ENCODE measurements at places on chromosomes 6 and 20. TPM values are rescaled to one million over a fixed set of nuclear protein-coding genes. Genes with fewer than 3 reads are reported as not detected.

DNA sequence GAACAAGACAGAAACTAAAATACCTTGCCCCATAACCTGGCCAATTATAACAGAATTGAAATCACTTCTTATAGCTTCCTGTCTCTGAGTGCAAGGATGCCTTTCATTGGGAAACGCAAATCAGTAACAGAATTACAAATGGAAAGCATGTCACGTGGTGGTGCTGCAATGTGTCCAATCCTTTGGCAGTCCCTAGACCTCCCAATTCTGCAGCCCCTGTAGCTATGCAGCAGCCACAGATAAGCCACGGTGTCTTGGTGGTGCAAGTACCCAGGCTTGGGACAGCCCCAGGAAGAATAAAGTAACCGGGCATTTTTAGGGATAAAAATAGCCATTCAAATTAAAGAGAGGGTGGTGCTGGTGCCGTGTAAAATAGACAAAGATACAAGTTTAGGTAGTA, 134.6 kb upstream of the CCN2 start:
- no peak for DNase-seq

- no peak for DNase-seq
Observed at GRCh38 chr6:130098317-130098716, 79.9 kb downstream of the L3MBTL3 start.

DNA sequence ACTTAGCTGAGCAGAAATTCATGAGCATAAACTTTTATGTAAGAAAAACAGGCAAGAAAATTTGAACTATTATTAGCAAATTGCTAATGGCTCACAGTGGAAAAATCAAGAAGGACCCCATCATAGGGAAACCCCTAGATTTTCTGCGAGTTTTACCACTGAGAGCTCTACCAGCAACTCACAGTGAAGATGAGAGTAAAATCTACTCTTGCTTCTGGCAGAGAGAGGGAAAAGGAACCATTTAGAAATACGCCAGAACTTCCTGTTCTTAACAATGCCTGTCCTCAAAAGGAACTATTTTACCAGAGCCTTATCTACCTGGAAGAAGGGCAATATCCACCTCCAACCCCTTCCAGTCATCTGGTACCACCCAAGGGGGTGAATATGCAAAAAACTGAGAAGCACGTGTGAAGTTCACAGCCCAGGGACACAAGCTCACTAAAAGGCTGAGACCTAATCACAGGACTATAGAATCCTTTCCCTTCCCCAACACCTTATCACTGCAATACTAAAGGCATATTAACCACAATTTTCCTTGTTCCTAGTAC, 34.4 kb upstream of the ASF1A start:
- no peak for DNase-seq

GRCh38 chr6:72061286-72061685, 174.9 kb downstream of the RIMS1 start:
- DNase-seq: no peak

- peak; percentile 55 for DNase-seq
Observed at GRCh38 chr6:53335224-53335994, 13.3 kb downstream of the ELOVL5 start.

DNA sequence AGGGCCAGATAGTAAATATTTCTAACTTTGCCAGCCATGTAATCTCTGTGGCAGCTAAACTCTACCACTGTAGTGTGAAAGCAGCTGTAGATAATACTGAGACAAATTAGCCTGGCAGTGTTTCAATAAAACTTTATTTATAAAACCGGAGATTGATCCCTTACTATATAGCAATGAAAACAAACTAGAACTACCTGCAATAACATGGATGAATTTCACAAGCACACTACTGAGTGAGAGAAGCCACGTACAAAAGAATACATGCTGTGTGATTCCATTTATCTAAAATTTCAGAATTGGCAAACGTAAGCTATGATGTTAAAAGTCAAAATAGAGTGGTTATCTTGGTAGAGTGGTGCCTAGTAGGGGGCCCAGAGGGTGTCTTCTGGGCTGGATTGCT, 198.7 kb upstream of the SGK1 start:
- no peak for DNase-seq

GRCh38 chr6:76240092-76240491, 167.6 kb upstream of the IMPG1 start:
- no peak for DNase-seq

DNA sequence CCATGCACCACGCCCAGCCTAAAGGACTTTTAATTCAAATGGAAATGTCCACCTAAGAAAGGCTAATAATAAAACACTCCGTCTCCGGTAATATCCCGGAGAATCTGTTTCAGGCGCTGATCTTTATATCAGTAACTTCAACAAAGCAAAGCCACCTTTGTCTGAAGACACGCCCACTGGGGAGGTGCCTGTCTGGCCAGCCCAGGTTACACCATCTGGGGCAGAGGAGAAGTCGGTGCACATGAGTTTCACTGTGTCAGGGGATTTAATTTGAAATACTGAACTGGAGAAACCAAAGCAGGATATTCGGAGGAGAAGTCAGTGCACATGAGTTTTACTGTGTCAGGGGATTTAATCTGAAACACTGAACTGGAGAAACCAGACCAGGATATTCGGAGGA, 9.4 kb downstream of the SERPINB6 start:
- no peak for DNase-seq

DNA sequence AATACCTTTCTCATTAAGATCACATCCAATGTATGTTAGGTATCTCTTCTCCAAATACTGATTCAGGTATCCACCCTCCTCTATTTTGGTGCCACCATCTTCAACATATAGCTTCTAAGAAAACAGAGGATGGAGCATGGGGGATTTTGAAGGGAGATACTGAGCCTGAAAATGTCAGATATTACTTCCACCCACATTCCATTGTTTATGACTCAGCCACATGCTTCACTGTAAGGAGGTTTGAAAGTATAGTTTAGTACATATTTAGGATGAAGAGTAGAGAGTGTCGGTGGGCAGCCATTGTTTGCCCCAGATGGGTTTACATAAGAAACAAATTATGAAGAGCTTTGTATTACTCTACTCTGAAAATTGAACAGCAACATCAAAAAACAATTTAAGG, 286.7 kb downstream of the TFAP2B start:
- no peak for DNase-seq

DNA sequence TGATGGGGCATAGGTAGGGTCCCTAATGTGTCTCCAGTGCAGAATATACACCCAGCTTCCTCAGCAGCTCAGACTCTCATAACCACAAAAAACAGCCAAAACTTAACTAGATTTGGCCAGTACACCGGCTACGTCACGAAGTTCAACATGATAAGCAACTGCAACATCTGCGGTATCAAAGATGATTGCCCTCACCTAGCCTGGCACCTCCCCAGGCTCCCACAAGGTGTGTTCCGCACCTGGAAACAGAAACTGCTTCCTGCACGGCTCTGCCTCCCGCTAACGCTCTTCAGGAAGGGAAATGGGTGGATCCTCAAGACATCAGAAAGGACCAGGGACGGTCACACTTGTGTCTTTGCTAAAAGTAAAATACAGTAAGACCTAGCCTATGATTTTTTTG, 9.5 kb downstream of the TXNDC5 start:
- no peak for DNase-seq

DNA sequence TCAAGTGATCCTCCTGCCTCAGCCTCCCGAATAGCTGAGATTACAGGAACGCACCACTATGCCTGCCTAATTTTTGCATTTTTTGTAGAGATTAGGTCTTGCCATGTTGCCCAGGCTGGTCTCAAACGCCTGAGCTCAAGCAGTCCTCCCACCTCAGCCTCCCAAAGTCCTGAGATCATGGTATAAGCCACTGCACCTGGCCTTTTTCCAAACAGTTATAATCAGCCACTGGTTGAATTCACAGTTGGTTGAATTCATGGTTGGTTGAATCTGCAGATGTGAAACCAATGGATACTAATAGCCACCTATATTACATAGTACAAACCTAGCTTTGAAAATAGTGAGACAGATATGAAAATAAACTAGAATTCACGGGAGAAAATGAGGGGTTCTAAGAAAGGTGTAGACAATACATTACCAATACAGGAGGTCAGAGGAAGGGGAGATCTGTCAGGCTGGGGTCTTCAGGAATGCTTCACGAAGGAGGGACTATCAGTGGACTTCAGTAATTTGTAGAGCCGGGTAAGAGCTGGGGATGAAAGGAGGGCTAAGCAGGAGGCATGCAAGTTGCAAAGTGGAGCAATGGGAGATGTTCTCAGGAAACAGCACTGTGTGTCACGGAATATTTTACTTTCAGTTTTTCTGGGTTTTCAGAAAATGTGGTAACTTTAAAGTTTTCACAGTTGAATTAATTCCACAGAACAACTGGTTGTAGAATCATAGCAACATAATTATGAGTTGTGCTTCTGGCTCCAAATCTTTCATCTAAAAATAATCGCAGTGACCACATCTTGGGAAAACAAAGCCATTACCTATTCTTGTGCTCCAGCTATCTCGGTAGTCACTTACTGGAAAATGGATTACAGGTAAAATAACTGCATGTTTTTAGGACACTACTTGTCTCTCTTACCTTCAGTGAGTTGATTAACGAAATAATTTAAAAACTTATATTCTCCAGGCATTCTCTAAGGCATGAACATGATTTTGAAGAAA, 12.9 kb upstream of the CEP85L start:
- no peak for DNase-seq

GRCh38 chr6:111417181-111417585, 65.8 kb downstream of the REV3L start:
- peak; percentile 50 for DNase-seq

GRCh38 chr6:4289770-4290320, 154.5 kb upstream of the ECI2 start:
- no peak for DNase-seq

DNA sequence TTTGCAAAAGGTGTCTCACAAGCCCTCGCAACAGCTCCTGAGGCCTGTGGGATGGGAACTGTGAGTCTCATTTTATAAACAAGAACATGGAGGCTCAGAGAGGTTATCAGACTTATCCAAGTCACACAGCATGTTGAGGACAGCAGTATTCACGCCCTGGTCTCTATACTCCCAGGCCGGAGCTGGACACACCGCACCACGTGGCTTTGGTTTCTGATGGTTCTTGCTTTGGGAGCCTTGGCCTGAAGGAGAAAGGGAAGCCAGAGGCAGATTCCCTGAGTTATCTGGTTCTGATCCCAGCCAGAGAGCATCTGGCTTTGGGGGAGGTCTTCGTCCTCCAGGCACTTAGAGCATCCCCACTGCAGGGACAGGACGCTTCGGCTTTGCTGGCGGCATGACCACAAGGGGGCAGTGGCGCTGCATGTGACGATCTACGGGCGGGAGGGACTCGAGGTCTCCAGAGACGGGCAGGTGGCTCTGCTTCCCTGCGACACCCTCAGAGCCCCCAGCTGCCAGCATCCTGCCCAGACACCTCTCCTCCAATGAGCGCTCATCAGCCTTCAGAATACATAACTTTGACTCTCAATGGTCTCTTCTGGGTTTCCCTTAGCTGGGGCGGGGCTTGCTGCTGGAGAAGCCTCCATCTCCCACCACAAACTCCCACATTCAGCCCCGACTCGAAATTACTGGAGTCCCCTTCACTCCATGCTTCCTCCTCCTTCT, 51.4 kb upstream of the SAYSD1 start:
- peak; percentile 91 for DNase-seq

DNA sequence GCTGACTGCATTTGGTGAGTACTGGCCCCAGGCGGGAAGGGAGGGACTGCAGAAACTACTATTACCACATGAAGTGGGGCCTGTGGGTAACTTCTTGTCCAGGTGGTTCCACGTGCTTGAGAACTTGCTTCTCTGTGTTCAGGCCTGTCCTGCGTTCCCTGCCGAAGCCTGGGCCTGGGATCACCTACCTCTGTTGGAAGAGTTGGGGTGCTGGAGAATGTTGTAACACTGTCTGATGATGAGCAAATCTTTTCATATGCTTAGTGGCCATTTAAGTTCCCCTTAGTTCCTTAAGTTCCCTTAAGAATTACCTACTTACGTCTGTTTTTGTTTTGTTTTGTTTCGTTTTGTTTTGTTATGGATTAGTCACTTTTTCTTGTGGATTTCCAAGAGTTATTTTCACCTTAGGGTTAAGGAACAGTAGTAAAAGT, 154.4 kb downstream of the DTNBP1 start:
- DNase-seq: no peak

- no peak for DNase-seq
Observed at GRCh38 chr6:102064142-102064541, 670.6 kb downstream of the GRIK2 start.

- no peak for DNase-seq
Observed at GRCh38 chr20:48708630-48709029, 119.2 kb downstream of the PREX1 start.

DNA sequence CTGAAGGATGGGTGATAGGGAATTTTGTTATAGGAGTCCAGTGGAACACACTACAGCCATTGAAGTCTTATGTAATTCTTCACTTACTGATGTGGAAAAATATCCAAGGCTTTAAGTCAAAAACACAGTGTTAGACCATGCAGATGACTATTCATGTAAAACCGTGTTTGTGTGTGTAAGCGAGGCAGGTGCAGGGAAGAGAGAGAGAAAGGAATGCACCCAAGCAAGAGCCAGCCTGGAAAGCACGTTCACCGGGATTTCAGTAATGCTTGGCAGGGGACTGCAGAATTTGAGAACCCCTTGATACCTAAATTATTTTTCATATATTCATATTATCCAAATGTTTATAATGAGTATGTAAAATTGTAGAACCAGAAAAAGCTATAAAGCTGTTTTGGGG, 17.9 kb downstream of the RALGAPA2 start:
- DNase-seq: no peak

DNA sequence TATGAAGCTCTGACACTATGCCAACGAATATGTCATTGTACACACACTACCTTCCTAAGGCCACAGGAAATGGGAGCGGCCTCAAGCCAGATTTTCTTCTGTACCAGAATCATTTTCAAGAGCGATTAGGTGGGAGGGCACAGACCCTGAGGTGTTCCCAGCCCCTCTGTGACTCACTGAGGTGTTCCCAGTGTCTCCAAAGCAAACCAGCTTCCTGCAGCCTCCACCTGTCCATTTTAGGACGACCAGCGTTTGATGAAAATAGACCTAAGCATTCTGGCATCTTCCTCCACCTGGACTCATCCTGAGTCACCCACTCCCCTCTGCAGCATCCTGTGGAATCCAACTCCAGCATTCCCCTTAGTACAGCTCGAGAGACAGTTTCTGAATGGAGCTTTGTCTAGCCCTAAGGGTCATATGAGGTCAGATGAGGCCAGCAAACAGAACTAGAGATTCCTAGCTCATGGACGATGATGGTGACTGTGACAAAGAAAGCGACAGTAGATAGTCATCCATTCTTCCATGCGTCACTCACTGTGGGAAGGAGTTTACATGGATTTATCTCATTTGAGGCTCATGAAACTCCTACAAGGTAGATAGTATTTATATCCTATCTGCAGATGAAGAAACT, 203.4 kb downstream of the PTPRT start:
- DNase-seq: no peak

GRCh38 chr20:59802471-59803221, 130.8 kb downstream of the SYCP2 start:
- no peak for DNase-seq

Gene SRMS
- polyA plus RNA-seq: not detected

Gene PKHD1
- under 0.01 TPM for polyA plus RNA-seq

Gene SNTA1
- 221 TPM for polyA plus RNA-seq

Gene SIM1
- not detected for polyA plus RNA-seq

Gene IL17F
- polyA plus RNA-seq: not detected

Gene PLEKHG1
- polyA plus RNA-seq: 2.2 TPM

Gene SYNDIG1
- polyA plus RNA-seq: 34.8 TPM

Gene SIRPA
- 19.5 TPM for polyA plus RNA-seq

Gene HEY2
- 3.1 TPM for polyA plus RNA-seq

Gene CTAGE9
- polyA plus RNA-seq: not detected

Gene SEL1L2
- 1.1 TPM for polyA plus RNA-seq

Gene SLC26A8
- not detected for polyA plus RNA-seq

Gene ME1
- polyA plus RNA-seq: 33.2 TPM

Gene MYLK2
- 0.54 TPM for polyA plus RNA-seq

Gene HRH3
- polyA plus RNA-seq: not detected
